ENCODE measurements at places on chromosomes 12 and 14.

GRCh38 chr14:50400461-50400860 lies 3.8 kb upstream of the CDKL1 start:
- no peak for DNase-seq

DNA sequence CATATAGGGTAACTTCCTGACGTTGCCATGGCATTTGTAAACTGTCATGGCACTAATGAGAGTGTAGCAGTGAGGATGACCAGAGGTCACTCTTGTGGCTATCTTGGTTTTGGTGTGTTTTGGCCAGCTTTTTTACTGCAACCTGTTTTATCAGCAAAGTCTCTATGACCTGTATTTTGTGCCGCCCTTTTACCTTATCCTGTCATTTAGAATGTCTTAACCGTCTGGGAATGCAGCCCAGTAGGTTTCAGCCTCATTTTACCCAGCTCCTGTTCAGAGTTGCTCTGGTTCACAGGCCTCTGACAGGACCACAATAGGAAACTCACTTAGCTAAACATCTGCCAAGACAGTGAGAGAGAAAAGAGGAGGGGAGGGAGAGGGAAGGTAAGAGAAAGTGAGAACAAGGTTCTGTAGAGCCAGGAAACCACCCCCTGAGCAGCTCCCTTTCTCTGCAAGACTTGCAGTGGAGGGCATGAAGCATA lies 64.8 kb upstream of the PLEKHG3 start:
- DNase-seq = no peak

GRCh38 chr14:58805057-58805456 lies 167.3 kb downstream of the DACT1 start:
- DNase-seq = no peak

- DNase-seq = peak; percentile 64
Measured at GRCh38 chr12:82326905-82327503, 31.2 kb downstream of the CCDC59 start.

DNA sequence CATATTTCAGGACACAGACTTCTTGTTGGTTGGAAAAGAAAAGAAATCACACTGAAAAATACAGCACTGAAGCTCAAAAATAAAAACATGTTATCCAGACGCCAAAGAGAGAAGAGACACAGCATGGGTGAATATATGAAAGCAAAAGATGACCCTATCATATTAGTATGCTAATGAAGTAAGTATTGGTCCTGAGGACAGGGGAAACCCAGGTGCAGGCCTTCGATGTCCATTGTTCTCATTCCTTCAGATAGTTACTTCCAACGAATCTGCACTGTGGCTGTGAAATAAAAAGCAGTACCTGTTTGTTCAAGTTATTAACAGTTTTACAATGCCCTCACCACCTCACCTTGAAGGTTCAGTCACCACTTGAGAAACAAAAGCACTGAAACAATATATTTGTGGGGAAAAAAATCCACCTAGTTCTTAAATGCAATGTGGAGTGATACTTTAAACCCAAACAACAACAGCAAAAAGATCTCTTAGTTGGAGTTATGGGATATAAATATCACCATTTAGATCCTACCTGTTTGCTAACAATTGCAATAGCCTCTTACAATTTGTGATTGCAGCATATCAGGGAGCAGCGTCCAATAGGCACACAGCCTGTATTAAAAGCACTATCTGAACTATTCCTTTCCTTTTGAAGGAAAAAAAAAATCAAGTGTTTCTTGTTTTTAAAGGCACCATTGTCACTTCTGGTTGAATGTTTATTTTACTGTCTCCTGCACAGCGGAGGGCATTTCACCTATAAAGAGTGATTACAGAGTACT lies 188.1 kb downstream of the BCAT1 start:
- no peak for DNase-seq

DNA sequence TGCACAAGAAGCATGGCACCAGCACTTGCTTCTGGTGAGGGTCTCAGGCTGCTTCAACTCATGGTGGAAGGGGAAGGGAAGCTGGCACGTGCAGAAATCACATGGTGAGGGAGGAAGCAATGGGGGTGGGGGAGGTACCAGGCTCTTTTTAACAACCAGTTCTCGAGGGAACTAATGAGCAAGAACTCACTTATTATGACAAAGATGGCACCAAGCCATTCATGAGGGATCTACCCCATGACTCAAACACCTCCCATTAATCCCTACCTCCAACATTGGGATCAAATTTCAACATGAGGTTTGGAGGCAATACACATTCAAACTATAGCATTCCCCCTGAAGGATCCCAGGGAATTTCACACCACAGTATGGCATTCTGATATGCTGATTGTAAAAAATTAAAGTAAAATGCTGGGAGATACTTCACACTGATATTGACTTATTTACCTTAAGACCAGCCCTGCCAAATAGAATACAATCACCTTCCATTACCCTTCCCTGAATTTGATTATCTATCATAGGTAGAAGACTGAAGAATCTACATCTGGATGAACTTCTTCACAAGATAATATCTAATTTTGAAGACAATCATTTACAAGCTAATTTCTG lies 201.7 kb upstream of the PLXNC1 start:
- DNase-seq = no peak

- no peak for DNase-seq
Measured at GRCh38 chr12:2294651-2295475, 242.1 kb downstream of the CACNA1C start.

GRCh38 chr14:54713379-54713778 lies 146.5 kb downstream of the SAMD4A start:
- no peak for DNase-seq

DNA sequence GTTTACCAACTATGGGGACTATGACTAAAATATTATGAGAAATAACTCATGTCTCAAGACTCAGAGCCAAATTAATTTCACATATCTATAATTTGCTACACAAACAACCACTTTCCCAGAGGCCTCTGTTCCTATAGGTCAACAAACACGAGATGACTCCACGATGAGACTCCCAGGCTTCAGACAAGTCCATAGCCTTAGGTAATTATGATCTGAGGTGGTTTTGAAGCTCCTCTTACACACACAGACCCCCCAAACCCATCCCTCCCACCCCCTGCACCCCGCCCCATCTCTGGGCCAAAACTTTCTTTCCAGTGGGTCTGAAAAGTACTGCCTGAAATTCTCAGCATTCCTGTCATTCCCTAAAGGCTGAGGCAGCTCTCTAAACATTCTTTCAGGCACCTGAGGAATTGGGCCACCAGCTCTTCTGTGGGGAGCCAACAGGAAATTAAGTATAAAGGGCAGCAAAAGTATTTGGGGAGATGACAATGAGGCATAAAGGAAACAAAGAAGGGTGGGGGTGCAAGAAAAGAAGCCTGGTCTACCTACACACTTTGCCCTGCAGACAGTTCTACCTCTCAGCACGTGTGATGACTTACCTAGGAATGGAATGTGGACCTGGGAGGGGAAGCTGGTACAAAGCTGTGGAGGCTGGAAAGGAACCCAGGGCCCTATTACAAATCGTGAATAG lies 143.6 kb downstream of the PAWR start:
- DNase-seq = no peak

- no peak for DNase-seq
Measured at GRCh38 chr14:84343656-84344055, 1186.3 kb upstream of the FLRT2 start.

- no peak for DNase-seq
Measured at GRCh38 chr12:44589697-44590096, 286.4 kb downstream of the NELL2 start.

- no peak for DNase-seq
Measured at GRCh38 chr12:104467346-104467837, 10.6 kb downstream of the CHST11 start.

- DNase-seq = peak; percentile 37
Measured at GRCh38 chr12:79547735-79548609, 142.8 kb downstream of the PAWR start.

Data from hippocampal formation (tissue), 2 donors.